ENCODE measurements at places on chromosomes 12 and 14.

- no peak for DNase-seq
These were observed 91.2 kb downstream of the RFLNA start for GRCh38 chr12:124386059-124386458.

GRCh38 chr12:130687796-130688778 lies 28.0 kb downstream of the RIMBP2 start:
- no peak for DNase-seq

DNA sequence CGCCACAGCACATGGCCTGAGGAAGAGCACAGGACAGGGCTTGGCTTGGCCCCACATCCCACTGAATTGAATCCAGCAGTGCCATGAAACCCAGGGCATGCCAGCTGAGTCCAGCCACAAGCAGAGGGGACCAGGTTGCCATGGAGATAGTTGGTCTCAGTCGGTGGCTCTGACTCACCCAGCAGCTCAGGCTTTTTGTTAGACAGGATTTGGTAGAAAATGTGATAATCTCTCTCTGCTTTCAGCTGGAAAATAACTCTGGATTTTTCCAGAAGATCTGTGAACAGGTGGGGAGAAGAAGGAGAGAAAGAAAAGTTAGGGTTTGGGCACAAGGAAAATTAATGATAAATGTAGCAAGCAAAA lies 4.8 kb downstream of the MYH7 start:
- no peak for DNase-seq

GRCh38 chr12:52580496-52580895 lies 6.9 kb upstream of the KRT74 start:
- no peak for DNase-seq

DNA sequence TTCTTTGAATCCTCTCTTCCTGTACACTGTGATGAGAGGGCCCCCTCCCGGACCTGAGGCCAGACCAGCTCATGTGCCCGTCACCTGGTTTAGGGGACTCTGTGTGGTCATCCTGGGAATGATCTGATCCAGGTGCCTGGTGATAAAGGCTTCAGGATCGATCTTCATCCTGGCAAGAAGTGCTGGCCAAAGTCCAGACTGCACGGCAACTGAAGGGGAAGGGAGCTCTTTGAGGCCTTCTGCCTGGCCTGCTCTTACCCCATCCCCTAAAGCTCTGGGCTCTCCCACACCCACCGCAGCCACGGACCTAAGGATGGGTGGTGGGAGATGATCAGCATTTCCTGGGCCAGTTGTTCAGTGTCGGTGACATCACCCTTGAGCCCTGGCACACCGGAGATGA lies 31.8 kb downstream of the GCN1 start:
- DNase-seq, result no peak

DNA sequence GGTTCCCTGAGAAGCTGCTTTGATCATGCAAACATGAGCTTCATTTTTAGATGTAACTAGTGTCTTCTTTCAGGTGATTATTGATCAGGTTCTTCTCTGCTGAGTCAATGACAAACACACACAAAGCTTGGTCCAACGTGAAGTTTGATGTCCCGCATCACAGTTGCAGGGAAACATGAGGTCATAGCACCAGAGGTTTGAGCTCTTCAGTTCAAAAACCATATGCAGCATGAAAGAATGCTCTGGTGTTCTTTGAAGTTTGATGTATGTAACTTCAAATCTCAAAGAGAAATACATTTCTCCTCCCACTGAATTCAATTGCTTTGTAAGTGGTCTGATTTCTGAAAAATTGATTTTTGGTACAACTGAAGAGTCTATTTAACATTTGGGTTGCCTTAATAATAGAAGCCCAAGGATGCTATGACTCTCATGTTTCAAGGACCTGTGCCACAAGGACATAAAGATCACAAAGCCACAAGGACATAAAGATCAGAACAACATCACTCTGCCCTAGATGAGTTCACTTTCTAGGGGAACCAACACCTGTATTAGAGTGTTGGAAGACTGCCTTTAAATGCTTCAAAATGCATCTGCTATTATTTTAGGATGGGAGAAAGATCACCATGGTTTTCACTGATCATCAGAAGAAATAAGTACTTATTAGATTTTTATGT lies 31.1 kb upstream of the AMIGO2 start:
- no peak for DNase-seq

GRCh38 chr14:61553730-61554641 lies 141.3 kb upstream of the HIF1A start:
- DNase-seq, result no peak

GRCh38 chr12:6539707-6540134 lies 5.4 kb downstream of the GAPDH start:
- no peak for DNase-seq

GRCh38 chr12:105288311-105288996 lies 42.0 kb upstream of the C12orf75 start:
- no peak for DNase-seq

DNA sequence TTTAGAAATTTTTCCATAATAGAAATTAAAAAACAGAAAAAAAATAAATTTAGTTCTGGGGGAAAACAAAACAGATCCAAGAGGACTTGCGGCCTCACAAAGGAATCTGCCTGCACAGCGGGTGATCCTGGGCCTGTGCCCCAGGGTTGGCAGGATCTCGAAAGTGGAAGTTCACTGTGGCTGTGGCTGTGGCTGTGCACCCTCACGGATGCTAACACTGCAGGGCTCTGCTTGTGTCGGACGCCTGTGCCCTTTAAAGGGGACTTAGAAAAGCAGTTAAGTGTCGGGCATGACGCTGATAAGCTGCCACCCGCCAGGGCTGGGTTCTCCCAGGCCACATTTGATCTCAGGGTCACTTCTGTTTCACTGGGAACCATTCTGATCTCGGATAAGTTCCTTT lies 209.1 kb downstream of the TTC7B start:
- no peak for DNase-seq
